Left hindlimb (tissue), 1 donor: ENCODE measurements at places on chromosomes 7 and 10.

GRCh38 chr7:8014399-8014798 is 45.8 kb downstream of the GLCCI1 start:
- DNase-seq: no peak

- no peak for DNase-seq
Measured at GRCh38 chr7:84238596-84238995, 44.0 kb upstream of the SEMA3A start.

GRCh38 chr7:130901209-130901783 is 167.3 kb upstream of the KLF14 start:
- DNase-seq: peak; percentile 80

DNA sequence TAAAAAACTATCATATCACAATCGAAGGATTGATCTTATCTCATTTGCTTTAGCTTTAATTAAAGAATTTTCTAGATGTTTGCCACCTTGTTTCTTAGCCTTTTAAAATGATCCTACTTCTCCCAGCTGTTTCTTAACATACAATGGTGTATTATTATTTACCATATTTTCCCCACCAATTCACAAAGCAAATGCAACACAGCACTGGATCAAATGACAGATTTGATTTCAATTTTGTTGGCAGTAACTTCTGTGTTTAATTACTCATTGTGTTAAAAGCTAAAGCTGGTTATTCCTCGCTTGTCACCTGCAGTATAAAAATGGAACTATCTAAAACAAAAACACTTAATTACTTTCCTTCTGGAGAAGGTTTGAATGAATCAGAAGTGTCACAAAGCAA is 19.6 kb downstream of the SVIL start:
- DNase-seq: no peak

GRCh38 chr7:2272031-2272430 is 30.0 kb downstream of the NUDT1 start:
- DNase-seq: no peak

DNA sequence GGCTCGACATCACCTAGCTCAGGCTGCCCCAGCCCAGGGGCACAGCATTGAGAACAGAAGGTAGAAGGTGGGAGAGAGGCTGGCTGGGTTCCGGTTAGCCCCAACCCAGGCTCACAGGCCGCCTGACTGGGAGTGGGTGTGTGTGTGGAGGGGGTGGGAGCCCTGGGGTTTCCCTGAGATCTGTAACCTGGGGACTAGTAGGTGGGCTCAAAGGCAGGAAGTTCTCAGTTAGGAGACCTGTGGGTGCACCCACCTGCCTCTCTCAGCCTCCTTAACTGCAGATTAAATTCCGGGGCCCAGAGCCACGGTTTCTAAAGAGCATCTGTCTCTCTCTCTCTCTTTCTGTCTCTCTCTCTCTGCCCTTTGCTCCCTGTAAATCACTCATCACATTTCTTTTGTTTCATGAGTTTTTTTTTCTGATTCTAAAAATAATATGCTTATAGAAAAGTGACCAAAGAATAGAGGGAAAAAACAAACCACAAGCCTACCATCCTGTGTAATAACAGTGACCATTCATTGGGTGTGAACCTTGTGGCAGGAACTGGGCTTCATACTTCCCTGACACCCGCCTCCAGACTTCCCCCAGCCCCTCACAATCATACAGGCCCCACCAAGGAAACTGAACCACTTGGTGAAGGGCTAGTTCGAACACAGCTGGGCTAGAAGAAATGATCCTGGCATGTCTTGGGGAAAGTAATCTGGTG is 83.4 kb upstream of the SMNDC1 start:
- DNase-seq: no peak

DNA sequence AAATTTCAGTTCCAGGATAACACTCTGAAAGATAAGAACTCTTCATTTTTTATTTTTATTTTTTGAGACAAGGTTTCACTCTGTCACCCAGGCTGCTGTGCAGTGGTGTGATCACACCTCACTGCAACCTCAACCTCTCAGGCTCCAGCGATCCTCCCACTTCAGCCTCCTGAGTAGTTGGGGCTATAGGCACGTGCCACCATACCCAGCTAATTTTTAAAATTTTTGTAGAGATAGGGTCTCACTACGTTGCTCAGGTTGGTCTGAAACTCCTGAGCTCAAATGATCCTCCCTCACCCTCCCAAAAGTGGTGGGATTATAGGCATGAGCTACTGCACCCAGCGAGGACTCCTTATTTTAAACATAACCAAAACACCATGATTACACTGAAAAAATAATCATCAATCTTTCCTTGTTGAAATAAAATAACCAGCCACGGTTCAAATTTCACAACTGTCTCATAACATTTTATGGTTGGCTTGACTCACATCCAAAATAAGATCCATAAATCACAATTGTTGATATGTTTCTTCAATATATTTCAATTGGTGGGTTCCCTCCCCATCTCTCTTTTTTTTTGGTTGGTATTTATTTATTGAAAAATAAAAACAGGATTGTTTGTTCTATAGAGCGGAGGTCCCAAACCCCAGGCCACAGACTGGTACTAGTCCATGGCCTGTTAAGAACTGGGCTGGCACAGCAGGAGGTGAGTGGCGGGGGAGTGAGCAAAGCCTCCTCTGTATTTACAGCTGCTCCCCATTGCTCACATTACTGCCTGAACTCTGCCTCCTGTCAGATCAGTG is 60.1 kb upstream of the FAM171A1 start:
- no peak for DNase-seq

- no peak for DNase-seq
Measured at GRCh38 chr10:70930263-70931000, 42.1 kb upstream of the PCBD1 start.

DNA sequence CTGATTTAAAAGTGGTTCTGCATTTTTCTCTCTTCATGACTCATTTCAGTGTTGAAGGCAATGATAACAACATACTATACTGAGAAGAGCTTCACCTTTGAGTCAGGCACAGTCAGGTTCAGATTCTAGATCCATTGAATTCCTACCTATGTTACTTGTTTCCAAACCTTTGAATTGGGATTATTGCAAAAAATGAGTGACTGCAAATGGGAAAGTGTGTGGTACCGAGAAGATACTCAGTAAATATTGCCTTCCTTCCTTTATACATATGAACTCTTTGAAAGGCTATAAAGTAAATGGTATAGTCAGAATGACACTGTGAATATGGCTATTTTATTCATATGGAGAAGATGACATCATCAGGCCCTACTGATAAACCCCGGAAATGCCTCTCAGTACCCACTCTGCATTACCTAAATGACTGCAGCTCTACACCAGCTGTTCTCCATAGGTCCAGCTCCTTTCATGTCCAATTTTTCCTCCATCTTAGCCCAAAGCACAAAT is 66.7 kb upstream of the FGL2 start:
- DNase-seq: no peak

DNA sequence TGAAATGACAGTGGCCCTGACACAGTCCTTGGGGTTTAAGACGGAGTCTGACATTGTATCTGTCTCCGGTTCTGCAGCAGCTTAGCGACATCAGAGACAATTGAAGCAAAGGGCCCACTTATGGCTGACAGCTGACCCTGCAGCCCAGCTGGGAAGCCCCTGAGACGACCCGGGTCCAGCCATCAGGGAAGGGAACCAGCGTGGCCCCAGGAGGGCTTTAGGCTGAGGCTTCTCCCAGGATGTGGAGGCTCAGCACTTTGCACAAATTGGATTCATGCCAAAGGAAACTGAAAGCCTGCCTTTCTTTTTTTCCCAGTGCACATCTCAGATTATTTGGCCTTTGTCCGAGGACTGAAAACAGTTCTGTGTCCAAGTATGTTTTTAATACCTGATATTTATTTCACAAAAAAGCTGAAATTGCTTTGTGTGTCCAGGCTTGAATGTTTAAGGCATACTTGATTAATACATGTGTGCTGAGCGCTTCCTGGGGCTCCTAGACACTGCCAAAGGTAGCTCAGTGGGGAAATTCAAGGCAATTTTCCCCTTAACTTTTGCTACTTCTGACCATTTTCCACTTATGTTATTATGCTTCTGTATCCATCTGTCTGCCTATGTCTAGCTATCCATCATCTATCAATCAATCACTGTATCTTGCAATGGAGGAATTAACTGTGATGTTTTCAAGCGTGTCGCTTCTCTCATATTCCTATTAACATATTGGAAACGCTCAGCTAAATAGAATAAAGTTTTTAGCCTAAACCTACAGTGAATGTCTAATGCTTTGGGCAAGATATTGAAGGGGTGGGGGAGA is 34.8 kb downstream of the KLF6 start:
- DNase-seq: no peak

DNA sequence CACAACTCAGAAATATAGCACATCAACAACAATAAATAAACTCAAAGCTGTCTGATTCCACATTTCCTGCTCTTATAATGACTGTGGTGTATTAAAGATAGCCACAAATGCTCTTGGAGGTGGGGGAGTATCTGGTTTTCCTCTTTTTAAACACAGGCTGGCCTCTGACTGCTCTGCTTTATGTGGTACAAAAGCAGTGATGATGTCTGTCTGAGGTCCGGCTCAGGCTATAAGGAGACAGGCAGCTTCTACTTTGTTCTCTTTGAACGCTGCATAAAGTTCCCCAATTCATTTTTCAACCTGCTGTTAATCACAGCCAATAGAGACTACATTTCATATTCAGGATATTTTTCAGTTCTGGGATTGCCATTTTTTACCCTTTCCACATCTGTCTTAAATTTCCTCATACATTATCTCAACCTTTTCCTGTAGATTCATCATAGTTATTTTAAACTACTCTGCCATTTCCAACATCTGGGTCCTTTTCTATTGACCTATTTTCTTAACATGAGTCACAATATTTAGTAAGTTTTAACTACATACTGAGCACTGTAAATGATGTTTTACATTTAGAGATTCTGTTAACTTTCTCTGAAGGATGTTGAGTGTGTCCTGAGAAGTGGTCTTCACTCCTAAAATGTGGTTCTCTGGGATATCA is 64.9 kb downstream of the CRPPA start:
- DNase-seq: no peak

- no peak for DNase-seq
Measured at GRCh38 chr7:17411922-17412321, 113.5 kb downstream of the AHR start.

GRCh38 chr7:152313831-152314604 is 121.8 kb downstream of the KMT2C start:
- no peak for DNase-seq

GRCh38 chr10:114334301-114334700 is 70.0 kb downstream of the AFAP1L2 start:
- peak; percentile 63 for DNase-seq

- DNase-seq: peak; percentile 67
Measured at GRCh38 chr7:120996333-120996987, 7.9 kb downstream of the CPED1 start.

DNA sequence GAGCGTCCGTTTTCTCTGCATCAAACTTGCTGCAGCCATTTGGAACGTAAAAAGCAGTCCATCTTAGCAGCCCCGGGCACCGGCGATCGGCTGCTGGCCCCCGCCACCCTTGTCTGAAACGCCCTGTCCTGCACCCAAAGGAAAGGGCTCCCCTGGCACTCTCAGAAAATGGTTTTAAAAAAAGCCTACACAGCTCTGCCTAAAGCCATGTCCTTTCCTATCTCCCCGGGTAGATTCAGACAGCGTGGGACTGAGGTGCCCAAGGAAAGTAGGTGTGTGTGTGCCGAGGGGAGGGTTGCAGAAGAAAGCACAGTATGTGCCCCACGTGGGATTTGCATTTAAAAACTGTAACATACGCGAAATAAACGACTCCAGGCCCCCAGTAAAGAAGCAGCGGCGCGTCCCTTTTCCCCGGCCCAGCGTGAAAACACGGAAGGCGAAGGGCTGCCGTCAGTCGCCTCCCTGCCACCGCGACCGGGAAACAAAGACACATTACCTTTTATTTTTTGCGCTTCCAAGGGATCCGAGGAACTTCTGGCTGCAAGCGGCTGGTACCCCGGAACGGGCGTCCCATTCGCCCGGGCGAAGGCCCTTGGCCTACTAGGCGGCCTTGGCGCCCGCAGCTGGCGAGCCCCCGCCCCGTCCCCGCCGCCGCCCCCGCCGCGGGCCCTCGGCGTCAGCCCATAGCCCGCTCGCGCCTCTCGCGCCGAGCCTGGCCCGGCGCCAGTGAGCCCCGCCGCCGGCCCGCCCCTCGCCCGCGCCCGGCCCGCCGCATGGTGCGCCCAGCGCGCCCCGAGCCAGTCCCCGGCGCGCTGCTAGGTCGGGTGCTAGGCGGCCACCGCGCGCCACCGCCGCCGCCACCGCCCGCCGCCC is 304.6 kb downstream of the PRPF18 start:
- DNase-seq: peak; percentile 59

DNA sequence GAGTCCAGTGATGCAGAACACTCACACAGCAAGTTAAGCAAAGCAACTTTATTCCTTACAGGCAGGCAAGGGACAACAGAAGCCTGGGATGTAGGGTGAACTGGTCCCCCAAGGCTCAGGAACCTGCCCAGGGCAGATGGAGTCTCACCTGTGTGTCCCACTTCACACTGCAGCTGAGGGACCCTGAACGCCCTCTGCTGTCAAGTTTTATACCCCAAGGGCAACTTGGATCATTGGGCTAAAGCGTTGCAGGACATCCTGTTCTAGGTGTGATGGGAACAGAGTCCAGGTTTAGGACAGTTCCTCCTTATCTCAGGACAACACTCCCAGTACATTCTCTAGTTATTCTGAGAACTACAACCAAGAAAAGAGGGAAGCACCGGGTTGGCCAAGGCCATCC is 49.5 kb upstream of the ZNF746 start:
- DNase-seq: no peak

DNA sequence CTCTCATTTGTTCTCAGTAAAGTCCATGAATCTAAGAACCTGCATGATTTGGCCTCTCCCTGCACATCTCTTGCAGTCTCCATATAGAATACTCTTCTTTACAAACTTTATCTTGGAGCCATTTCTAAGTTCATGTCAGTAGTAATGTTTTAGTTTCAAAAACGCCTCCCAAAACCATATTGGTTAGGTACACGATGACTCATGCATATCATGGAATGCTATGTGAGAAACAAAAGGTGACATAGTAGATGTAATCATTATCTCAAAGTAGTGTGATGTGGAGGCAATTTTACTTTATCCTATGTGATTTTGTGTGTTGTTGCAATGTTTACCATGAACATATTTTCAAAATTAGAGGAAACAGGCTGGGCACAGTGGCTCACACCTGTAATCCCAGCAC is 520.7 kb downstream of the KCNMA1 start:
- DNase-seq: no peak

GRCh38 chr7:18610331-18610948 is 114.9 kb downstream of the HDAC9 start:
- DNase-seq: no peak

DNA sequence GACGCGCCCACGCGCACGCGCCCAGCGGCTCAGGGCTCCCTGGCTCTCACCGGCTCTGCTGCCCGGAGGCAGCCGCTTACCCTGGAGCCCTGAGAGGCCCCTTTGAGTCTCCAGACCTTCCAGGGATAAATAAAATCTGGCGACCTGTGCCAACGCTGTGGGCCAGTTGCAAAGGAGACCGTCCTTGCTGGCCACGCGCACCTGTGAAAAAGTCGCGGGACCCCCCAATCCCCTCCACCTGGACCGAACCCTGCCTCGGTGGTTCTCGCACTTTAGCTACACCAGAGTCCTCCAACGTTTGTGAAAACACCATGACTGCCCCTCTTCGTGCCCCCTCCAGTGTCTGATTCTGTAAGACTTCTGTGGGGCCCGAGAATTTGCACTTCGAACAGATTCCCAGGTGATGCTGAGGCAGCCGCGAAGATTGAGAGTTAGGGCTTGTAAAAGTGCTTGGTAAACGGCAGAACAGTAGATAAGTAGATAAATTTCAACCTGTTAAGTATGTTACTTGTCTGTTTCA is 102.4 kb upstream of the SVIL start:
- DNase-seq: no peak

- DNase-seq: no peak
Measured at GRCh38 chr7:141361479-141361878, 189.7 kb upstream of the AGK start.

- DNase-seq: no peak
Measured at GRCh38 chr7:96135241-96135640, 186.7 kb downstream of the SLC25A13 start.

GRCh38 chr7:129739427-129739826 is 127.9 kb downstream of the NRF1 start:
- DNase-seq: no peak
